ENCODE measurements at places on chromosomes 2 and 18. TPM values are rescaled to one million over a fixed set of nuclear protein-coding genes. Genes with fewer than 3 reads are reported as not detected.

- H3K4me3 ChIP-seq: no peak overlapping the region
- H3K27ac ChIP-seq: no peak overlapping the region
- DNase-seq: no peak
- H3K4me1 ChIP-seq: peaks cover 4% of the 10 kb centered on the region
- no peaks in the 10 kb centered on the region for H3K36me3 ChIP-seq
- no peaks in the 10 kb centered on the region for H3K27me3 ChIP-seq
These were observed 41.3 kb upstream of the ACAA2 start for GRCh38 chr18:49854681-49855080.

DNA sequence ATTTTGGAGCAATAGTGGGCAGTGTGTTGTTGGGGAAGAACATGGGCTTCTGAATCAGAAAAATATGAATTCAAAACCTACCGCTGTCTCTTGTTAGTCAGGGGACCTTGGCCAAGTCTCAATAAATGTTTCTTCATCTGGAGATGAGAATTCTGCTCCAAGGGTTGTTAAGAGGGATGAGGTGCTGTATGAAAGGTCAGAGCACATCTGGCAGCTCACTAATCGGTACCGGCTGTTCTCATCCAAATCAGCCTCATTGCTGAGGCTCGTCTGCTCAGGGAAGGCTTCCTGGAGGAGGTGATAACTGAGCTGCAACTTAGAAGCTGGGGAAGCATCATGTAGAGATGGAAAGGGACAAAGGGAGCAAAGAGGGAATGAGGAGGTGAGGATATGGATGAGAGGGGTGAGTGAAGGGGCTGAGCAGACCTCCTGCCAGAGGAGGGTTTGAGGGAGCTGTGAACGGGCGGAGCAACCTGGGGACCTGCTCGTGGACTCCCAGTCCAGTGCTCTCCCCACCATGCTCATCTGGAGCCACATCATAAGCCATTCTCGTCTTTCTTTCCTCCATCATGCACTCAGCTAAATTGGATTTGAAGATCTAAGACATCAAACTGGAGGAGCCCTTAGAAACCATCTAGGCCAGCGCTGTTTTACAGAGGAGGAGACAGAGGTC is 47.4 kb downstream of the GREB1 start:
- DNase-seq: no peak
- no peaks in the 10 kb centered on the region for H3K27me3 ChIP-seq
- no peak overlapping the region for H3K27ac ChIP-seq

GAD1 gene
- total RNA-seq: not detected

GRCh38 chr2:152200565-152201465 is 25.3 kb upstream of the STAM2 start:
- no peak overlapping the region for H3K4me3 ChIP-seq
- peak; percentile 94 for DNase-seq
- no peaks in the 10 kb centered on the region for H3K27me3 ChIP-seq
- H3K4me1 ChIP-seq: no peaks in the 10 kb centered on the region

GRCh38 chr18:77131652-77132368 is 773 bp downstream of the MBP start:
- DNase-seq: peak; percentile 60
- H3K4me1 ChIP-seq: no peaks in the 10 kb centered on the region
- H3K36me3 ChIP-seq: no peaks in the 10 kb centered on the region
- peak overlapping the region; percentile 97 for H3K27ac ChIP-seq
- peak overlapping the region; percentile 85 for H3K4me3 ChIP-seq
- no peaks in the 10 kb centered on the region for H3K27me3 ChIP-seq

DNA sequence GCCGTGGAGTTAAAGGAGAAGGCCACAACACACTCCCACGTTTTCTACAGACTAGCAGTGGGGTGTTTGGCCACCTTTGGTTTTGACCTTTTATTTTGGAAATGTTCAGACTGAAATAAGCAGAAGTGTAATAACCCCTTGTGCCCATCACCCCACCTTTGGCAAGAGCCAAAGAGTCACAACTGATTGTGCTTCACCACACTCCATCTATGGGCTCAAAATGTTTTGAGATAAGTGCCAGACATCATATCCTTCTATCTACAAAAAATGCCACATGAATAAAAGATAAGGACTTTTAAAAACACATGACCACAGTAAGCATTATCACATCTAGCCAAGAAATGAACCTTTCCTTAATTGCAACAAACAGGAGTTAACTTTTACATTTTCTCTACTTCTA is 9.9 kb upstream of the GPR35 start:
- H3K27ac ChIP-seq: no peak overlapping the region
- no peaks in the 10 kb centered on the region for H3K36me3 ChIP-seq
- H3K4me1 ChIP-seq: no peaks in the 10 kb centered on the region

Data from right atrium auricular region (tissue), 2 donors.